ENCODE measurements at places on chromosomes 11 and 22.

- DNase-seq, result no peak
These were observed 204.2 kb upstream of the TBCEL start for GRCh38 chr11:120819437-120820365.

DNA sequence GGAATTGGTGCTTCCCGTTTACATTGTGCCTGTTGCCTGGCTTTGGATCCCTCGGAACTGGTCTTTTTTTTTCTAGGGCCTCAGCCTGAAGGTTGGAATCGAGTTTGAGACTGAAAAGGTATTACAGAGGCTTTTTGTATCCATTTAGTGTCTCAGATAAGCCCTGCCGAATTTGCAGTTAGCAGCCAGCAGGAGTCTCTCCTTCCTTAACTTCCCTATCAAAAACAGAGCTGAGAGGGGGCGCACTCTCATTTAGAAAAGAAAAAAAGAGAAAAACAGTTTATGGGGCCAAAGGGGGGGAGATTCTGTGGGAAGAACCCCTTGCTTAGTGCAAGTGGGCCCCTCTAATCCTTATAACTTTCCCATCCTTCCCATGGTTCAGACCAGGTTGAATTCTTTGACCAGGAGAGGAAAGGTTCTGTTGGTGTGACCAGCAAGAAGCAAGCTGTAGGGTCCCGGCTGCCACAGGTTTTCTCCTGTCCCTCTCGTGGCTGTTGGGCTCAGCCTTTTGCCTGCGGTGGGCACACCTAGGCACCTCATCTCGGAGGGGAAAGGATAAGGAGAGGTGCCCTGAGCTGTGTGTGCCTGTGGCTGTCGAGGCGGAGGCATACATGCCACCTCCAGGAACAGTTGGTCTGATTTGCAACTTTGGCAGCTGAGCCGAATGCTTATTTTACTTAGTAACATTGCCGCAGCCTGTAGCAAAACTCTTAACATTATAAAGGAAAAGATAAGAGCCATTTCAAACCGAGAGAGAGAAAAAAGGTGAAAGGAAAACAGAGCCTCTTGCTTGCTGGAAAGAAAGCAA is 565.0 kb upstream of the CNTN5 start:
- DNase-seq, result no peak

GRCh38 chr11:115920092-115920461 is 415.9 kb upstream of the CADM1 start:
- DNase-seq, result no peak

- DNase-seq, result no peak
These were observed 70.0 kb upstream of the HTATIP2 start for GRCh38 chr11:20293531-20293930.

DNA sequence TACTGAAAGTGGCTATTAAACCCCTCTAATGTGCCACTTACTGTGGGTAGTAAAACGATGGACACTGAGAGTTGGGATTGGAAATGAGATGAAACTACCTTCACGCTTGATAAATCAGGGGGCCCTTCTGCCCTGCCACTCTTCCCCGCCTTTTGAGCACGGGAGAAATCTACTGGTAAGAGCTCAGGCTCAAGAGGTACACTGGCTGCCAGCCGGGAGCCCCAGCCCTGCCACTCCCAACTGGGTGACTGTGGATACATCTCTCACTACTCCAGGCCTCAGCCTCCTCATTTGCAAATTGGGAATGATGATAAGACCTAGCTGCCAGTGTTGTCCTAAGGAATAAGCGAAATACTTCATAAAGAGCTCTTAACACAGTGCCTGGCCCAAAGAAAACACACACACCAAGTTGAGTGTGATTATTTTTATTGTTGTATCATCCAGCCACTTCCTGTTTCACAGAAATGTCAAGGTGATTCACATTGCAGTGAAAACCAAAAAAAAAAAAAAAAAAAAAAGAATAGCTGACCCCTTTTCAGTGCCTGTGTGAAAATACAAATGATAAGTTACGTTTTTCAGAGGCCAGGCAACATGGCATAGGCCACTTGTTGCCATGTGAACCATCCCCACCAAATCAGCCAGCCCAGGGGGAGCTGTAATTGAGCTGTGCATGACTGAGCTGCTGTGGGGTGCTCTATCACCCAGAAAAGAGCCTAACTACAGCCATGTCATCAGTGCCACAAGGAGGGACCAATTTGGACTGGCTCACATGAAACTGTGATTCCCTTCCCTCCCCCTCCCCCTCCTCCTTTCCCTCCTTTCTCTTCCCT is 4.4 kb upstream of the ZNRD2 start:
- no peak for DNase-seq

DNA sequence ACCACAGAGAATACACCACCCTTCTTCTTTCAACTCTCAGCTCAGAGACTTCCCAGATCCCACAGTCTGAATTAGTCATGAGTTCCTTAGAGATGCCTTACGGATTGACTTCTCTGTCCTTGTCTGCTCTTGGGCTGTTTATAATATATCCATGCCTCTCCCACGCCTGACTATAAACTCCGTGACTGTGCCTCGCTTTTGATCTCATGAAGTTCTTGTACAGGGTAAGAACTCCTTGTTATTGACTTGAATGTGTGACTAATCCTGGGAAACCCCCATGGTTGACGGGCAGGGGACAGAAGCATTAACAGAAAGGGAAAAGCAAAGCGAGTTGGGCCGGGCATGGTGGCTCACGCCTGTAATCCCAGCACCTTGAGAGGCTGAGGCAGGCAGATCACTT is 62.4 kb upstream of the POU2AF1 start:
- DNase-seq, result no peak

DNA sequence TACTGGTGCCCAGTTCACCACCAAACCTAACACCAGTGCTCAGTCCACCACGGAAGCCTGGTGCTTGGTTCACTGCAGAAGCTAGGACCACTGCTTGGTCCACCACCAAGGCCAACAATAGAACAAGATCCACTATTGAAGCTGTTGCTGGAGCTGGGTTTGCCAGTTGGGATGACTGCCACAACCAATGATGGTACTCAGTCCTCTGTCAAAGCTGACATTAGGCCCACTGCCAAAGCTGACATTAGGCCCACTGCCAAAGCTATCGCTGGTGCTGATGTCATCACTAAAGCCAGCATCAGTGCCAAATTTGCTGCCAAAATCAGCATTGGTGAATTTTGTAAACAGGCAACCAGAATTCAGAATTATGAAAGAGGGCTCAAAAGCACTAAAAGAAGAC is 1850.2 kb upstream of the RAG2 start:
- DNase-seq, result no peak

- DNase-seq, result peak; percentile 65
These were observed 17.5 kb downstream of the ATG16L2 start for GRCh38 chr11:72831521-72832300.

- DNase-seq, result no peak
These were observed 15.8 kb downstream of the CD82 start for GRCh38 chr11:44581246-44581645.

- DNase-seq, result no peak
These were observed 18.4 kb upstream of the SMPD1 start for GRCh38 chr11:6371825-6372224.

DNA sequence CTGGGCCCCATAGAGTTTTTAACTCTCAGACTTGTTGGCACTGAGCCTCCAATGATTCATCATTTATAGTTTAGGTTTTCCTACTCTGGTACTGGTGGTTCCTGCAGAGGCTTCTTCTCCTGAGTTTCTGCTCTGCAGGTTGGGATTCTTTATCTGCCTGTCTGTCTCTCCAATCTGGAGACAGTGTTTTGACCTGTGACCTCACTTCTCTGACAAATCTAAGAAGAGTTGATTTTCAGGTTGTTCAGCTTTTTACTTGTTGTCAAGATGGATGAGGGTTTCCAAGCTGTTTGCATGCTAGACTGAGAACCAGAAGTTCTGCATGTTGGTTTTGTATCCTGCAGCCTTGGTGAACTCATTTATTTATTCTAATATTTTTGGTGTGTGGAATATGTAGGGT is 63.9 kb downstream of the JAM3 start:
- no peak for DNase-seq

- no peak for DNase-seq
These were observed 157.0 kb downstream of the SHANK2 start for GRCh38 chr11:71095294-71095850.

DNA sequence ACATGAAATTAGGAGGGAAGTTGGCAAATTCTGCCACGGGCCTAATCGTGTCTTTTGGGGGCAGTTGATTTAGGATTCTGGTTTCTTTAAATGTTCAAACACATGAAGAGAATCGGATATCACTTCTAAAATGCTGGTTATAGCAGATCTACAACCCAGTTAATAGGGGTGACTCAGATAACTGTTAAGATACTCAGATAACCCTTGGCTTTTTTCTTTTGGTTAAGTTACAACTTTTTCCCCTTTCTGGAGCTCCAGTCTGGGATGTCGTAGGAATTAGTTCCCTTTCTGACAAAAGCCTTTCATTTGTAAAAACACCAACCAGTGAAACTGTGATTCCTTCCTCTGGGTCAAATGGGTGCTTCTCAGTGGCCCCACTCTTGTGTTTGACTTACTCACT is 976 bp downstream of the DEPDC7 start:
- DNase-seq, result no peak

- DNase-seq, result peak; percentile 90
These were observed at the start of gene SLC37A2 for GRCh38 chr11:125062931-125063428. SLC37A2 (plus strand) TSS chr11:125063305; CDS start chr11:125063368, 63 bp downstream.

GRCh38 chr22:24707470-24707801 is 67.1 kb downstream of the PIWIL3 start:
- no peak for DNase-seq

GRCh38 chr11:126627421-126627820 is 271.9 kb downstream of the ST3GAL4 start:
- no peak for DNase-seq

DNA sequence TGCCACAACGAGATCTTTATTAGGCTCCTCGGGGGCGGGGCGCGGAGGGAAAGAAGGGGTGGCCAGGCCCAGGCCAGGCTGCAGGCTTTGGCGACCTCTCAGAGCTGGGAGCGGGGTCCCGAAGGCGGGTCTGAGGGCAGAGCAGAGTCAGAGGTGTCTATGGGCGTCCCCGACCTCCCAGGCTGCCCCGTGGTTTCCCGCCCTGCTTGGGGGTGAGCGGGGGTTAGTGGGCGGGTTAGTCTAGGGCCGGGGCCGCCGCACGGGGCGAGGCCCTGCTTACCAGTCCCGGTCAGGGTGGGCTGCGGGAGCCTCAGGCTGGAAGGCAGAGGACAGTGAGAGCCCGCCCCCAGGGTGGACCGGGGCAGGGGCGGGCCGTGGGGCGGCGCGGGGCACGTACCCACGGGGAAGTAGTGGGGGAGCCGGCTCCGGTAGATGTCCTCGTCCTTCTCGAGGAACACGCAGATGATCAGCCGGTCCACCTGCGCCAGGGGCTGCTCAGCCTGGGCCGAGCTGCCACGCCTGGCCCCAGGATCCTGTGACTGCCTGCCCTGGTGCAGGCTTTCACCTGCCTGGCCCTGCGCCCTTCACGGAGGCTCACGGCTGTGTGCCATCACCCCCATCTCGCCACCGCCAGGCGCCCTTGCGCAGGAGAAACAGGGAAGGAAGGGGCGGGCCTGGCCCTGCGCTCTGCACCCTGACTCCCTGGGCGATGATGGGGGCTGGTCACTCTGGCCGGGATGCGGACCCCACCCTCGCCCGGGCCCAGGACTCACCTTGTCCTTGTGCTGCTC is 12.5 kb downstream of the OTUB1 start:
- DNase-seq, result no peak

GRCh38 chr11:12785901-12786300 is 111.7 kb downstream of the TEAD1 start:
- DNase-seq, result no peak

GRCh38 chr11:61138935-61139334 is 22.3 kb downstream of the VPS37C start:
- no peak for DNase-seq

GRCh38 chr11:130675371-130675821 is 227.0 kb downstream of the ADAMTS15 start:
- no peak for DNase-seq

DNA sequence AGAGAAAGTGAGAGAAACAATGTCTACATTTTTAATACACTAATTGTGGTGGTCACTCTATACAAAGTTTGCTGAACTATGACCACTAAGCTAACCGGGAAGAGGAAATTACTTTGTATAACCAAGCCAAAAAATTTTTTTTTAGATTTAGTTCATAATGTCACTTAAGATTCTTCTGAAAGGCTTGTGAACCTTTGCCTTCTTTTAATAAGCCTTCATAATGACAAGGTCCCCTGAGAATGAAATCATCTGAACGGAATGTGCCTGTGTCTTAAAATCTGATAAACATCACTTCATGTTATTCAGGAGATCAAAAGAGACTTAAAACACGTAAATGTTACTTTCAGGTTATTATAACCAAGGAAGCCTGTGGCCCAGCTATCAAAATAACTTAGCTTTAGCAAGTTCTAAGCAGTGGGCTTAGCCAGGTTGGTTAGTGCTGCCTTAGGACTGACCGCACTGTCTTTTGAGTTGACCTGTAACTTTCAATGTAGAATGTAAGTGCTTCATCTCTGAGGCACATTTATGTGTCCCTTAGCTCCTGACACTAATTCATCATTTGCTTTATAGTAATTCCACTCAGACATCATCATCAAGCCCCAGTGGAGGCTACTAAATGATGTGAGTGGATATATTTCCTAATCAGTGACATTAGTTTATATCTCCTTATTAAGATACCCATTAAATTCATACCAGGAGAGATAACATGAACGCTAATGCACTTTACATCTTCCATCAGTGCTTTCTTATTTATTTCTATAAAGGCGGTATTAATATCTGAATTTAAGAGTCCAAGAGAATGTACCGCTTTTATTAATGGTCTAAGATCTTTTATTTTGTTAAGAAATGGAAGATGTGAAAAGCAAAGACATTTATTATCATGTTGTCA is 122.5 kb downstream of the WNT11 start:
- no peak for DNase-seq

- DNase-seq, result peak; percentile 7
These were observed 1286.5 kb upstream of the TENM4 start for GRCh38 chr11:80727315-80727714.

- no peak for DNase-seq
These were observed 28.8 kb downstream of the TBX1 start for GRCh38 chr22:19789406-19789805.
